Foreskin keratinocyte (primary cell): ENCODE measurements at places on chromosomes 6 and 20. TPM values are rescaled to one million over a fixed set of nuclear protein-coding genes. Genes with fewer than 3 reads are reported as not detected.

- DNase-seq: no peak
Observed at GRCh38 chr20:22963581-22963980, 71.5 kb upstream of the SSTR4 start.

- DNase-seq: no peak
Observed at GRCh38 chr6:106692819-106693208, 63.4 kb downstream of the QRSL1 start.

The SLC17A2 gene
- not detected in 2 replicates for total RNA-seq

- DNase-seq: no peak
Observed at GRCh38 chr6:24358219-24358821, 461 bp upstream of the DCDC2 start.
